T-helper 1 cell (primary cell): ENCODE measurements at places on chromosomes 11 and 22.

DNA sequence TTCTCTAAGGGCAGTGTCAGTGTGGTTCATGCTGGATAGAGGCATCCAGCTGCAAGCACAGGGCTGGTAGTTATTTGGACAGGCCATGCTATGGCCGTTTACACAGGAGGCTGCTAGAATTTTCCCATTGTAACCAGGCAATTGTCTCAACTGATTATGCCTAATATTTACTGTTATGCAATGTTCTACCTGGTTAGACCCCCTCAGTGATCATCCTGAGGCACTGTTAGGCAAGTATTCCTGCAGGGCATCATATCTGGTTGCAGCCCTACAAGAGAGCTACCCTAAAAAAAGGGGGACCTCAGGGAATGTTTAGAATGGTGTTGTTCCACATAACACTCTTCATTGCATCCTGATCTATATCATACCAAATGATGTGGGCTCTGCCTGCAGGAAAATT, 1124.6 kb downstream of the JRKL start:
- no peak for DNase-seq

GRCh38 chr11:12270215-12270797, 107.1 kb upstream of the PARVA start:
- DNase-seq: no peak

DNA sequence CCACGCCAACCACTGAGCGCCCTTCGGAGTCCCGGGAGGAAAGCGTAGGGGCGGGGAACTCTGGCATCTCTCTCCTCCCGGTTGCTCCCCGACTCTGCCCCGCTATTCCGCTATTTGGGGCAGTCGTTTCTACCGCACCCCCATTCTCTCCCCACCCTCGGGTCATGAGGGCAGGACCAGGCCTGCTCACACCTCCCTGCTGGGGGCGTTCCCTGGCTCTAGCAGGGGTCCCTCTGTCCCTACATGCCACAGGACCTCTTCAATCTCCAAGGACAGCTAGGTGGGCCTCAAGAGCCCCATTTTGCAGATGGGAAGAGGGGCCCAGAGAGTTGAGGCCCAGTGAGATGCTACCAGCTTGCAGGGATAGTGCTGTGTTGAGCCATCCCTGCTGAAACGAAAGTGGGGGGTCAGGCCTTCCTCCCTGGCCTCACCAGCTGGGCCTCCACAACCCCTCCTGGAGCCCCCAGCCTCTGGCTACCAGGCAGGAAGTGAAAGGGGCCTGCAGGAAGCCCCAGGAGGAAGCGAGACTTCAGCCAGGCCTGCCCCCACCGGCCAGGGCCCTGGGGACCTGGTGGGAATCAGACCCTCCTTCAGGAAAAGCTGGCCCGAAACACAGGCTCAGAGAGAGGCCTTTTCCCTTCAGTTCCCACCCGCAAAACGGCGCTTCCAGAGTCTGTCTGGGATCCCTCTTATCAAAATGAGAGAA, 5.5 kb upstream of the SHISA8 start:
- no peak for DNase-seq

GRCh38 chr11:27230192-27230572, 132.8 kb downstream of the CCDC34 start:
- no peak for DNase-seq

- no peak for DNase-seq
Measured at GRCh38 chr11:113472471-113472870, 2.7 kb downstream of the DRD2 start.

GRCh38 chr22:48444320-48445112, 1383.2 kb downstream of the BRD1 start:
- DNase-seq: no peak

- no peak for DNase-seq
Measured at GRCh38 chr11:106475181-106475580, 397.7 kb downstream of the AASDHPPT start.

GRCh38 chr11:119474682-119475596, 52.0 kb upstream of the THY1 start:
- peak; percentile 23 for DNase-seq

- DNase-seq: no peak
Measured at GRCh38 chr11:131203040-131203439, 167.4 kb upstream of the NTM start.

DNA sequence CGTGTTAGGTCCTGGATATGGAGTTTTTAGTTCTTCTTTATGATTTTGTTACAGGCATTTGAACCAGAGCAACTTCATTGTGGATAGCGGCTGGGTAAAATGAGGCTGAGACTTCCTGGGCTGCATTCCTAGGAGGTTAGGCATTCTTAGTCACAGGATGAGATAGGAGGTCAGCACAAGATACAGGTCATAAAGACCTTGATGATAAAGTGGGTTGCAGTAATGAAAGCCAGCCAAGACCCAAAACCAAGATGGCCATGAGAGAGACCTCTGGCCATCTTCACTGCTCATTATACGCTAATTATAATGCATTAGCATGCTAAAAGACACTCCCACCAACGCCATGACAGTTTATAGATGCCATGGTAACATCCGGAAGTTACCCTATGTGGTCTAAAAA, 23.4 kb upstream of the CLMP start:
- no peak for DNase-seq

DNA sequence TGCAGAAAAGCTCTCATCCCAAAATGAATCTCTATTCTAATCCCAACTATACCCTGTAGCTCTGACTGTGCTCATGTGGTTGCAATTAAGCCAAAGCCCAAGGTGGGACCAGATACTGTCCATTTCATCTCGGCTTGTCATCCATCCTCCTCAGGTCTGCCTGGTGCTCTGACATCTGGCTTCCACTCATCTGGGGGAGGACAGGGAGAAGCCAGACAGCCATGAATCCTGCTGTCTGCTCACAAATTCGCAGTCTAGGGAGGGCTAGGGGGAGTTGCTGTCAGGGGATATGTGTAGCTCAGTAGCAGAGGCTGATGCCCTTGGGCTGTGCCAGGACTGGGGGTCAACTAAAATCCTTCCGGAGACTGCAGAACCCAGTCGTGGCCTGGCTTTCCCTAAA, 167.1 kb downstream of the ETS1 start:
- DNase-seq: no peak

GRCh38 chr11:35116762-35117640, 22.0 kb upstream of the CD44 start:
- DNase-seq: no peak

GRCh38 chr11:73651661-73652045, 5.3 kb downstream of the PLEKHB1 start:
- DNase-seq: no peak

DNA sequence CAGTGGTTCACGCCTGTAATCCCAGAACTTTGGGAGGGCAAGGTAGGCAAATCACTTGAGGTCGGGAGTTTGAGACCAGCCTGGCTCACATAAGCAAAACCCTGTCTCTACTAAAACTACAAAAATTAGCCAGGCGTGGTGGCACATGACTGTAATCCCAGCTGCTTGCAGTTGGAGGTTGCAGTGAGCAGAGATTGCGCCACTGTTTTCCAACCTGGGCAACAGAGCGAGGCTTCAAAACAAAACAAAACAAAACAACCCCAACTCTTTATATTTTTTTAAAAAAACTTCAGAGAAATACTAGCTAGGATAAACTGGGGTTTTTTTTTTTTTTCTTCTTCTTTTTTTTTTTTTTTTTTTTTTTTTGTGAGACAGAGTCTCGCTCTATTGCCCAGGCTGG, 31.8 kb upstream of the RAPSN start:
- no peak for DNase-seq

GRCh38 chr22:20319745-20320658, at the start of gene DGCR6L:
Gene DGCR6L, minus strand, starts transcription at chr22:20320060. Its CDS starts 72 bp downstream, at chr22:20319988.
- DNase-seq: peak; percentile 92

DNA sequence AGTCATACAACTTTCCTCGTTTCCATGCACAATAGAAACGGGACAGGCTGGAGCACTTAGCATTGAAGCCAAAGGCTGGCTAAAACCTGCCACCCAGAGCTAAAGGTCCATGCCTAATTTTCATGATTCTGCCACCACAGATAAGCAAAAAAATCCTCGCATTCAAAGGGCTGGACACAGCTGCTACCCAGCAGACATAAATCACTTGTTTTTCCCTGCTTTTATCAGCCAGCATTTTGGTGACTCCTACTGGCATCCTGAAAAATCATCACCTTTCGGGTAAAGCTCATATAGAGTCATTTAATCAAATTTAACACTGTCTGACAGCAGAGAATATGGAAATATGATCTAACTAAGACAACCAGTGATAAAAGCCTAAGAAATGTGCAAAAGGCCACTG, 37.9 kb downstream of the ALG9 start:
- no peak for DNase-seq

DNA sequence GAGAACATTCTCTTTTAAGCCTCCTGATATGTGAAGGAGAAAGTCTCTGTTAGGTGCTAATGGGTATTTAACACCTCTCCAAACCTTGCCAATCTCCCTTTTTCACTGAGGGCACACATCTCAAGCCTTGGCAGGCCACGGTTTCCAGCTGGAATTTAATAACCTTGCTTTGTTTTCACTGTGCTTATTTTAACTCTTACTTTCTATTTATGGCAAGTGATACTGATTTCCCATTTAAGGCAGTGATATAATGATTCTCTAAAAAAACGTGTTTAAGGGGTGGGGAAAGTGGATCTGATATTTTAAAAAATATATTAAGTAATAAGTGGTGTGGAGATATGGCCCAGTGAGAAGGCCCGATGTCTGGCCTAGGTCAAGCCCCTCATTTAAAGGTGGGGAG, 1.1 kb upstream of the RASD2 start:
- DNase-seq: no peak

GRCh38 chr22:42190274-42190673, 59.7 kb upstream of the CYP2D6 start:
- DNase-seq: no peak

GRCh38 chr11:45921561-45922424, 663 bp upstream of the LARGE2 start:
- DNase-seq: no peak

GRCh38 chr11:120334332-120334731, 1.9 kb upstream of the ARHGEF12 start:
- no peak for DNase-seq

- no peak for DNase-seq
Measured at GRCh38 chr11:62830904-62831519, 839 bp downstream of the STX5 start.

DNA sequence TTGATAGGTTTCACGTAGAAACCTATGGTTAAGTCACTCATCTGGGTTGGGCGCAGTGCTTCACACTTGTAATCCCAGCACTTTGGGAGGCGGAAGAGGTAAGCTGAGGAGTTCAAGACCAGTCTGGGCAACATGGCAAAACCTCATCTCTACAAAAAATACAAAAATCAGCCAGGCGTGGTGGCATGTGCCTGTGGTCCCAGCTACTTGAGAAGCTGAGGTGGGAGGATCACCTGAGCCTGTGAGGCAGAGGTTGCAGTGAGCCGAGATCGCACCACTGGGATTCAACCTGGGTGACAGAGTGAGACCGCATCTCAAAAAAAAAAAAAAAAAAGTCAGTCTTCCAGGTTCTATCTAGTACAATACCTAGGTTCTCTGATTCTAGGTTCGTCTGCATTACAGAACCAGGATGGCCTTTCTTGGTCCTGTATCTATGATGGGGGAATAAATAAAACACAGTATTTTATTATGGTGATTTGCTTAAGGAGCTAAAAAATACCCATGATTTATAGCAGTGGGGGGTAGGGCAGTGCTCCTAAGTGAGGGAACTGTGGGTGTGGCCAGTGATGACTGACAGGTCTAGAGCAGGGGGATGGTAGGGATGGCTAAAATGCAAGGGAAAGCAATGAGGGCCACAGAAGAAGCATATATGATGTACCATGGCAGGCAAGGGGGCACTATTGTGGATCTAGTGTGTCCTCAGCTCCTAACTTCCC, 65.5 kb upstream of the NUP160 start:
- no peak for DNase-seq

- DNase-seq: no peak
Measured at GRCh38 chr11:85774256-85775101, 36.5 kb downstream of the SYTL2 start.

DNA sequence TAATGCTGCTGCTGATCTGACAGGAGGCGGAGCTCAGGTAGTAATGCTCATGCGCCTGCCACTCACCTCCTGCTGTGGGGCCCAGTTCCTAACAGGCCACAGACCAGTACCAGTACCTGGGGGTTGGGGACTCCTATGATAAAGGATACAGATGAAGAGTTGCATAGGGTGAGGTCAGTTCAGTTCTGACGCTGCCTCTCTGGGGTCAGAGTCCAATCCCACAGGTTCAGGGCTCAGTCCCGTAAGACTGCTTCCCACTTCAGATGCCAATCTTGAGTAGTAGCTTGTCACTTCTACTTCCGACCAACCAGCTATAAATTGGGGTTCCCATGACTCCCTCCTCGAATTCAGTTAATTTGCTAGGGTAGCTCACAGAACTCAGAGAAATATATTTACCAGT, 8.6 kb downstream of the ASRGL1 start:
- DNase-seq: no peak

DNA sequence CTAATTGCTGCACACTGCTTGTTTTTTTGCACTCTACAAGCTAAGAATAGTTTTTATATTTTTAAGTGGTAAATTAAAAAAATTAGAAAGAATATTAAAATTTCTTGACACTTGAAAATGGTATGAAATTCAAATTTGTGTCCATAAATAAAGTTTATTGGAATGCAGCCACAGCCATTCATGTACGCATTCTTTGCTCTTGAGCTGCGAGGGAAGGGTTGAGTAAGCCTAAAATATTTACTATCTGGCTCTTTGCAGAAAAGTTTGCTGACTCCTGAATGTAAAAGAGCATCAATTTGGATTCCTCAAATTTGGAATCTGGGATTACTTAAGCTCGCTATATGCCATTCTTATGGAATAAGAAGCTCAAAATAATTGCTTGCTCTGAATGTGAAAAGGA, 3.4 kb upstream of the ADAMTS8 start:
- no peak for DNase-seq

GRCh38 chr22:33539202-33539901, 380.9 kb downstream of the LARGE1 start:
- DNase-seq: no peak

GRCh38 chr11:114276077-114276476, 20.1 kb upstream of the NNMT start:
- no peak for DNase-seq

DNA sequence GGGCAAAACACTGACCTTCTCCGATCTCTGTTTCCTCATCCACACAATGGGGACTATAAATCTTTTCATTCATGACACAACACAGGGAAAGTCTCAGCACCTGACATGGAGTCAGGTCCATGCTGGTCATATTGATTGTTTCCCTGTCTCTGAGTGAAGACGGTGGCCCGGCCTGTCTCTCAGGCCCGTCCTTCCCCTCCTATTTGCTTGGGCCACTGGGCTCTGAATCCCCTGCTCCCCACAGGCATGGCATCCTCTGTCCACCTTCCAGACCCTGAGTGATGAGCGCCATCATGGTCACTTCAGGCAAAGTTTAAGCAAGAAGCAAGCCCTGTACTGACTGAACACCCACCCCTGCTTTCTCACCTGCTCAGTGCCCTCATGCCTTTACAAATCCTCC, 113.3 kb upstream of the ALX4 start:
- no peak for DNase-seq

GRCh38 chr22:42101199-42101598, 10.6 kb upstream of the NDUFA6 start:
- DNase-seq: no peak

DNA sequence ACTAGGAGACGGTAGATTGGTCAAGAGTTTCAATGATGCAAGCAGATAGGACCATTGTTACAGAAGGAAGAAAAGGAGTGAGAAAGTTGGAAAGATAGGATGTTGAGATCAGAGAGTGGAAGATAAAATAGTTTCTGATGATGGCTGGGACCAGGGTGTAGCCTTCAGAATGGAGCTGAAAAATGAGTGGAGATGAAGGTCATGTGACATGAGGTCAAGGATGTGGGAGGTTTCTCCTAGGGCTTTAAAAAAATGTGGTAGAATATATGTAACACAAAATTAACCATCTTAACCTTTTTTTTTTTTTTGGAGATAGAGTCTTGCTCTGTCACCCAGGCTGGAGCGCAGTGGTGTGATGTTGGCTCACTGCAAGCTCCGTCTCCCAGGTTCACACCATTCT, 18.3 kb upstream of the PEX26 start:
- DNase-seq: no peak
